Stimulated activated CD4-positive, alpha-beta T cell treated with anti-CD3 and anti-CD28 coated beads, Interleukin-12 subunit alpha, Interleukin-12 subunit beta, amount 100 ng/mL, for 4 hours (primary cell): ENCODE measurements at places on chromosomes 12 and 14.

DNA sequence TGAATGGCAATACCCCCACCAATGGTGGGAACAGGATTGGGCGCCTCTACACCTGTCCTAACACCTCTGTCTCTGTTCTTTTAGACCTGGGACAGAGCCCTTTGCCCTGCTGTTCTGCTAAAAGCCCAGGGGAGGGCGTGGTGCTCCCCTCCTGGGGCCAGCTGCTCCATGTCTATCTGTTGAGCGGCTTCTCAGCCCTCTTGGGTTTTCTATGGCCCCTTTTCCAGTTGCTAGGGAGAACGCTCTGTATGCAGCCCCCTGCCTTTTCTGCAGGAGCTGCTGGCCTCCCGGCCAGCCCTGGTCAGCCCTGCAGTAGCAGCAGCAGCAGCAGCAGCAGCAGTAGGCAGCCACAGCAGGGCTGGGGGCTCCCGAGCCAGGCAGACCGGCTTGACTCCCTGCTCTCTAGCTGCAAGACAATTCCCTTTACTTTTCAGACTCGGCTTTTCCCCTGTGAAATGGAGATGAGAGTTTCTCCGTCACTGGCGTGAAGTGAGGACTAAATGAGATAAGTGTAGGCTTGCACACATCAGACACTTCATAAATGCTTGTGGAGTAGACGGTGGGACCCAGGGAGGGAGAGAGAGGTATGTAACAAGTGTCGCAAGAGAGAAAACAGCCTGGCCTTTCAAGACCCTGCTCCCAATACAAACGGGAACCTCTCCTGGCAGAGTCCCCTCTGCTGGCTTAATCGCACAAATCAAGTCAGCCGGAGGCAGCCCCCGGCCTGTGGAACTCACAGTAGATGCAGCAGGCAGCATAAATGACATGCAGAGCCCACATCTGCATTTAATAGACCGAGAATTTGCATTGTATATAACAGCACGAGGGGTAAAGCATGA, 1.0 kb downstream of the RTL1 start:
- DNase-seq, result no peak

- DNase-seq, result peak; percentile 59
Observed at GRCh38 chr12:3202734-3203446, 125.7 kb downstream of the TSPAN9 start.

GRCh38 chr12:26631846-26632245, 201.1 kb downstream of the ITPR2 start:
- DNase-seq, result no peak

DNA sequence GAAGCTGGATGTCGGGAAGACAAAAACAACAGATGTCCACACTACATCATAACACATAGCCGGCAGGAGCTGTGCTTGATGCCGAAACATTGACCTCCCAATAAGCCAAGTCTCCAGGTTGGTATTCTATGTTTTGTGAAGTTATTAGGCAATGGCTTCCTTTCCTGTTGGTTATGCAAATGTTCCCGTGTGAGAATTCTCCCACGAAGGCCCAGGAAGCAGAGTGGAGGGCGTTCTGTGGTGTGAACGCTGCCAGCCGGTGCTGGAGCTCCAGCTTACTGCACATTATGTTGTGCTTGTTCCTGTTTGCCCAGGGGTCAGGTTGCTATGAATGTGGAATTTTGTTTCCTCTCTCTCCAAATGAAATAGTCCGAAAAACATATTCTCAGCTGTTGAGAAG, 156.4 kb upstream of the HMGA2 start:
- no peak for DNase-seq
